ENCODE measurements at places on chromosomes 4 and X. TPM values are rescaled to one million over a fixed set of nuclear protein-coding genes. Genes with fewer than 3 reads are reported as not detected.

Gene NDNF
- not detected for polyA plus RNA-seq

DNA sequence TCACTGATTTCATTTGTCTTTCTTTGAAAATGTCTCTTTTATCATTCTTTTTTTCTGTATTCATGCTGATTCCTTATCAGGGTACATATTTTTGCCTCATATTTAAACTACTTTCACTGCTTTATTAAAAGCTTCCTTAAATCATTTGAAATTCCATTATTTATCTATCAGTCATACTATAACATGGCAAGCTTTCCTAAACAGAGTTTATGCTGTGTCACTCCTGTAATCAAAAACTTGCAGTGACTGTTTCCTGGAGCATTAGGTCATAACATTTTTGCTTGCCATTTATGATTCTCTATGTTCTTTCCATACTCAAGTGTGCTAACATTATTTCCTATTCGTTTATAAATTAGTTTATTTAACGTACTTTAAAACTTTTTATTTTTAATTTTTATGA, 203.7 kb downstream of the BMPR1B start:
- DNase-seq, result no peak

DNA sequence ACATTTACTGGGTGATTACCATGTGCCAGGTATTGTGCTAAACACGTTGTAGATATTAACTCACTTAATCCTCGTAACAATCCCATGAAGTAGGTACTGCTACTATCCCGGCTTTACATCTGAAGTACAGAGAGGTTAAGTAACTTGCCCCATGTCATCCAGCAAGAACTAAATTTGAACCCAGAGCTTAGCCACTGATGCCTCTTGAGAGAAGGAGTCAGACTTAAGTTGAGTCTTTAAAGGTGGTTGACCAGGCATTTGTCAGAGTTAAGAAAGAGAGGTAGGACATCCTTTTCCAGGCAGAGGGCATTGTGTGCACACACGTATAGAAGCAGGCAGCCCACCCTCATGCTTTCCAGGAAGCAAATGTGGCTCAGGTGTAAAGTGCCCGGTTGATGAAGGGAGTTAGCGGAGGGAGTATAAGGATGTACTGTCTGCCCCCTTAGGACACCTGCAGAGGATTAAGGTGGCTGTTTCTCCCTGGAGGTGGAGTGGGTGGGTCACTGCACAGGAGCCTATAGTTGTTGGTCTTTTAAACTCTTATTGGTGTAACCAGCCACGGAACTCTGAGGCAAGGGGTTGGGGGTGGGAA, 335 bp upstream of the CD38 start:
- DNase-seq, result no peak

GRCh38 chr4:95000076-95000648, 242.4 kb downstream of the BMPR1B start:
- no peak for DNase-seq

GRCh38 chrX:115679460-115679859, 118.5 kb downstream of the PLS3 start:
- DNase-seq, result no peak

GRCh38 chr4:80202741-80203553, 5.6 kb downstream of the PRDM8 start:
- DNase-seq, result peak; percentile 35

- DNase-seq, result no peak
These were observed 129.1 kb downstream of the RCHY1 start for GRCh38 chr4:75385106-75385505.

- DNase-seq, result no peak
These were observed 100.1 kb downstream of the PPARGC1A start for GRCh38 chr4:23789762-23790161.

GRCh38 chr4:109497511-109497910, 62.5 kb upstream of the MCUB start:
- DNase-seq, result no peak

- no peak for DNase-seq
These were observed 1.5 kb downstream of the COX18 start for GRCh38 chr4:73067971-73068394.

DNA sequence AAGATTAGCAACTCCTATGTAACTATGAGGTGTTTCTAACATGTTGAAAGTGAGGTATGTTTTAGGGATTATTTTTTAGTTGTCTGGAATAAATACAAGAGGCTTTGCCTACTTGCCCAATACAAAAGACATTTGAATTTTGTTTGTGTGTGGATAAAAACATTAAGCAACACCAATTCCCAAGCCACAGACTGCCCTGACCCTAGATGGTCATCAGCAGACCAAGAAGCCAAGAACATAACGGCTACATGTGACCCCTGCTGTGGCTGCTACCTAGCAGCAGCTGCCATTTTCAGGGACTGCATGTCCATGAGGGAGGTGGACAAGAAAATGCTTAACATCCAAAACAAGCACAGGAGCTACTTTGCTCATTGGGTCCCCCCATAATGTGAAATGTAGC, 70.5 kb upstream of the QRFPR start:
- DNase-seq, result no peak

GRCh38 chrX:8484360-8484949, 19.8 kb downstream of the VCX3B start:
- no peak for DNase-seq

DNA sequence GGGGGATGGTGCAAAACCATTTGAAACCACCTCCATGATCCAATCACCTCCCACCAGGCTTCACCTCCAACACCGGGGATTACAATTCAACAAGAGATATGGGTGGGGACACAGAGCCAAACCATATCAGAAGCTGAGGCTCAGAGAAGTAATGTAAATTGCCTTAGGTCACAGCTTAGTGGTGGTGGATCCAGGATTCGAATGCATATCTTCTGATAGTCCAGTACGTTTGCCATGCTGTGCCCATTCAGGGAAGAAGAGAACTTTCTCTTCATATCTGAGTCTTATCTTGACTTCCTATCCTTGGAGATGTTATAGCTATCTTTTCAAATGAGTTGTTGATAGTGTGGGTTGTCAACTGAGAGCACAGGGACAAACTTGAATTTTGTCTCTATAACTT, 325.5 kb downstream of the ZIC3 start:
- no peak for DNase-seq

DNA sequence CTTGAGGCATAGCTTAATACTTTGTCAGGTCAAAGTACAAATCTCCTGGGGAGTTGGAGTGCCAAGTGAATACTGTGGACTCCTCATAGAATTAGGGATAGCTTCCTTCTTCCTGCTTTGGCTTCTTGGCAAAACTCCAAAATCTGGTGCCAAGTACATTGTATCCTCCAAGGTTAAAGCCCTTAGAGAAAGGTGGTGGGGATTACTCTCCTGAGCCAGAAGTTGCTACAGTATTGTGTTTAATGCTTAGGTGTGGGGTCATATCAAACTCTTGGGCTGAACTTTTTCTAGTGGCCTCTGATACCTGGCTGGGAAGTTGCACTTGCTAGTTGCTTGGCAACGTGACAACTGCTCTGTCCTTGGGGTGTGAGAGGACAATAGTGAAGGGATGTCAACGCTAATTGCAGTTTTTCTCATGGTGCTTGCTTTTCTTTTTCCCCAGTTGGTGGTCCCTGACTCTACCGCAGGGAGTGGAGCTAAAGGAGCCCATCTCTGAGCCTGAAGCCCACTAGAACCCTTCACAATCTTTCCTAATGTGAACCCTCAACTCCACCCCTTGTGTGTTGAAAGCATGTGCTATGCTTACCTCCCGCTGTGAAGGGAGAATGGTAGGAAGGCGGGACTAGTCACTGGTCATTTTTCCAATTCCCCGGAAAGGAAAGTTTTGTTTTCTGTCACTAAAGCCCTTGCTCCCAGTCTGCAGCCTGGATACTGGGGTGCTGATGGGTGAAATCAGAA, 35.5 kb downstream of the DLG3 start:
- DNase-seq, result no peak

DNA sequence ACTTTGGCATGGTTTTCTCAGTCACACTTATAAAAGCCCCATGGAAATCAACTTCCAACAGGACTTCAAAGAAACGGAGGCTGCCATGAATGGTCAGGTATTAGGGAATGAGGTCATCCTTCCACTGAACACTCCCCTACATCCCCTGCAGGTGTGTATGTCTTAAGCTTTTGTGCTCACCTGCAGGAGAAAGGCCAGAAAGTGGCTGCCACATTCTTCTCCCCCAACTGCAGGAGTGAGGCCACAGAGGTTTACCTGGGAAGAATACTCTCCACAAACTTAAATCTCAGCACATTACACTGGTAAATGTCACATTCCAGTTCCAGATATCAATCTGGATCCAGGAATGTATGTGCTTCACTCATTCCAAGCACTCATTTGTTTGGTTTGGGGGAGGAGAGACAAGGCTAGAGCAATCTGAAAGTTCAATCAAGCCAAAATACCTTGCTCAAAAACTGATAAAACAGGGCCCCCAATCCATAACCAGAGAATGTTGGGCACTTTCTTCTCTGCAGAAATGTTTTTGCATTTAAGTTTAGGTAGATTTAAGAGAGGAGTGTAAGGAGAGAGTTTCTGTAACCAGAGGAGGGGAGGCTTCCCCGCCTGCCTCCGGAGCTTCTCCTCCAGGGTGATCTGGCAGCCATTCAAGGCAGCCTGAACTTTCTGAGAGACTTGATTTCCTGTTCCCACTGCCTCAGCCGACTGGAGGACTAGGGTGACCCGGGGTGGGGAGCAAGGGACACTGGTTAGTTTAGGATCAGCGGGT, 15.4 kb downstream of the FAM9C start:
- DNase-seq, result no peak

GRCh38 chr4:86414686-86415085, 54.8 kb upstream of the MAPK10 start:
- DNase-seq, result no peak

All from naive thymus-derived CD8-positive, alpha-beta T cell (primary cell).